ENCODE measurements at places on chromosomes 7 and 10.

GRCh38 chr10:32171204-32171603, 115.0 kb upstream of the KIF5B start:
- DNase-seq = peak; percentile 56

DNA sequence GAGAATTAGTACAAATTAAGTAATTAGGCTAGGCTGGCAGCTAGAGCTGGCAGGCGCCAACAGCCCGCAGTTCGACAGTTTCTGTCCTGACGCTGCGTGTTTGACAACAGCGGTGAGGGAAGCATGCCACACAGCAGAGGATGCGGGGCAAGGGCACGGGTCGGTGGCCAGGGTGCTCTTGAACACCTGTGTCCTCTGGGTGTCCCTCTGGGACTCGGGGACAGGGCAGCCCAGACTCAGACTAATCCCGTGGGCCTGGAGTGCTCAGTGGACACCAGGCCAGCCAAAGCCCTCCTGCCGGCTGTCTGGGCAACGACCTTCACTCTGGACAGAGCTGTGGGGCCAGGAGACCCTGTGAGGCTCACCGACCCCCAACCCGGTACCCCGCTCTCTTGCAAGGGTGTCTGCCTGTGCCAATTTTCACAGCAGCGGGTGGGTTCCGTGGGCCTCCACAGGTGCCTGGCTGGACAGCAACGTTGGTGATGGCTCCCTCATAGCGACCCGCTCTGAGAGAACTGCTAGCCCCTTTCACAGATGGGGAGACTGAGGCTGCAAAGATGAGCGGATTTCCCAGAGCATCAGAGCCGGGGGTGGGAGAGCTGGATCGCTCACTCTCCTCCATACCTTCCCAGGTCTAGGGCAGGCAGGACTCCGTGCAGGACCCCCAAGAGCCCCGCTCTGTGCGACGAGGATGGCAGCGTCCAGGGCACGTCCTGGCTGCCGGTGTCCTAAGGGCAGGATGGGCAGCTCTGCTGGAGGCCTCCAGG, 48.5 kb downstream of the FOXL3 start:
- DNase-seq = no peak

DNA sequence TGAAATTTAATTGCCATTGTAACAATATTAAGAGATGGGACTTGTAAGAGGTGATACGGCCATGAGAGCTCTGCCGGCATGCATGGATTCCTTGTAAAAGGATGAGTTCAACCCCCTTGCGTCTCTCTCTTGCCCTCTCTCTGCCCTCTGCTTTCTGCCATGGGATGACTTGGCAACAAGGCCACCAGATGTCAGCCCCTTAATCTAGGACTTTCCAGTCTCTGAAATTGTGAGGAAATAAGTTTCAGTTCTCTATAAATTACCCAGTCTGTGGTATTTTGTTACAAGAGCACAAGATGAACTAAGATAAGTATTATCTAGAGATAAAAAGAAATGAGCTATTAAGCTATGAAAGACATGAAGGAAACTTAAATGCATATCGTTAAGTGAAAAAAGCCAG, 145.7 kb upstream of the AHR start:
- DNase-seq = no peak

- no peak for DNase-seq
Measured at GRCh38 chr7:155372782-155373358, 75.2 kb downstream of the INSIG1 start.

GRCh38 chr7:101201695-101202602, 1.1 kb upstream of the MOGAT3 start:
- DNase-seq = no peak

- DNase-seq = no peak
Measured at GRCh38 chr7:46178661-46179060, 257.6 kb upstream of the IGFBP3 start.

DNA sequence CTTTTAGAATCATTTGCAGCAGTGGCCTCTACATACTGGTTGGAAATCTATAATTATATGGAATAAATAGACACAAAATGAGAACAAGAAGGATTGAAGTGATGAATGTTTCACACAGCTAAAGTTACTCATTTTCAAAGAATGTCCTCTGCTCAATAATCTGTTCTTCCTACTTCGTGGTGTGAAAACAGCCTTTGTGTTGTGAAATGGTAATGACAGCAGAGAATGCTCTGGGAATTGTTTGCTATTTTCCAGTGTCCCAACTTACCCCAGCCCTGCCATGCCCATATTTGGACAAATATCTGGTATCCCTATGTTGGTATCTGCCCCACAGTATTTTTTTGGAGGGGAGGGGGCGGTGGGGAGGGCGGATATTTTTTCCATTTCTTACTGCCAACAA, 130.4 kb downstream of the GLI3 start:
- no peak for DNase-seq

DNA sequence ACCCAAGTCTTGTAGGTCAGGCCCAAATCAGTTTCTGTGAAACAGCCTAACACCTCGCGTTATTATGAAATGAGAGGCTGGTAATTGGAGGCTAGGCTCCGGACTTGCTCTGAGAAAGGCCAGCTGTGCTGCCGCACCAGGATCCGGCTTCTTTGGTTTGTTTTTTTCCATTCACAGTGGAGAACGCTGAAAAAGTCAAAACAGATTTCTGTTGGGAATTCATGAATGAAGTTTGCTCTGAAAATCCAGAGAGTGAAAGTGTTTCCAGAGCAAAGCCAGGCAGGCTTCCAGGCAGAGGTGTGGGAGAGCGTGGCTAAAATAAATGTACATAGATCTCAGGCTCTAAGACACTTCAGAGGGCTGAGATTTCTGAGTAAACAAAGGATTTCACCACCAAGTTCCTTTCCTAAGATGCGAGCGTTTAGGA, 240.1 kb downstream of the TRIL start:
- peak; percentile 84 for DNase-seq
